ENCODE measurements at places on chromosomes 7 and 10. TPM values are rescaled to one million over a fixed set of nuclear protein-coding genes. Genes with fewer than 3 reads are reported as not detected.

DNA sequence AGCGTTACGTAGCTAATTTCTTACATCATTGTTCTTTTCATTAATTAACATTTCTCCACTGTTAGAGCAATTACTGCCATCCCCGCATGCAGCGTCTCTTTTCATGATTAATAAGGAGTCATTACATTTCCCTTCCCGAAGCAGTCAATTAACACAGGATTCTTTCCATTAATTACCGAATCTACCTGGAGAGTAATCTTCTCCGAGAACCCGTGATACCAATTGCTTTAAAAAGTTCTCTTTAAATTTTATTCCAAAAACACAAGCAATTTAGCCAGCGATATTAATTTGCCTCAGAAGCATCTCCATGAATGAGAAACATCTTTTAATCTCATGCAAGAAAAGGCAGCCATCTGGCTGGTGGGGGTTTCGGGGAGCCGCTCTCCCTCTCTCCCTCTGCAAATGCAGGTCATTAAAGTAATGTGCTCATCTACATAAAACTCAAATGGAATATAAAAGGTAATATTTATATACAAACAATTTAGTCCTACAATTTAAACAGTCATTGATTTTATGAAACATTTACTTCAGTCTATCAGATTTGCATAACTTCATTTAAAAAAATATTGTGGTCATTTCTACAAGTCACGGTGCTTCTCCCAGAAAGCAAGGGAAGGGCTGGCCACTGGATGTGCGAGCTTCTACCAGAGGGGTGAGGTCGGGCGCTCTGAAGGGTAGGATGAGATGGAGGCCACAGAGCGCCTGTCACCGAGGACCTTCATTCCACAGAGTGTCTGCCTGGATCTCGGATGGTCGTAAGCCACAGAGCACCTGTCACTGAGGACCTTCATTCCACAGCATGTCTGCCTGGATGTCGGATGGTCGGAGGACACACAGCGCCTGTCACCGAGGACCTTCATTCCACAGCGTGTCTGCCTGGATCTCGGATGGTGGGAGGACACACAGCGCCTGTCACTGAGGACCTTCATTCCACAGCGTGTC lies 145.0 kb downstream of the WDR37 start:
- DNase-seq, result no peak

- no peak for DNase-seq
These were observed 312.5 kb downstream of the PPP1R3A start for GRCh38 chr7:113606325-113606724.

DNA sequence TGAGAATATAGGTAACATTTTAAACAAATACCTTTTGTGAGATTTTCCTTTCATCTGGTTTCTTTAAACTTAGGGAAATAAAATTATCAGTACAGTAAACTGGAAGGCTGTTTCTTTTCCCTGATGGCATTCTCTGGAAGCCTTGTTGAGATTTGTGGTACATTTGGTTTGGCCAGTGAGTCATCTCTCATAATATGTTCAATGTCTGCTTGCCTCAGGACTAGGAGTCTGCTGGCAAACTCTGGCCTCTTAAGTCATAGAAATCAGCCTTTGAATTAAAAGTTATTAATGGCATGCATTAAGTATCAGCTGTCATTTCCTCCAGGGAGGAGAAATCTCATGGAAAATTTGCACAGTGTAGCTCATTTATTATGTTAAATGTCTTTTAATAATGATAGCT lies 316.6 kb upstream of the KIAA1217 start:
- DNase-seq, result peak; percentile 20

GRCh38 chr7:149625947-149626392 lies 128.4 kb upstream of the ZNF746 start:
- no peak for DNase-seq

- DNase-seq, result no peak
These were observed 14.6 kb downstream of the LUC7L2 start for GRCh38 chr7:139374246-139374645.

GRCh38 chr7:73626814-73627213 lies 2.5 kb upstream of the MLXIPL start:
- DNase-seq, result no peak

DNA sequence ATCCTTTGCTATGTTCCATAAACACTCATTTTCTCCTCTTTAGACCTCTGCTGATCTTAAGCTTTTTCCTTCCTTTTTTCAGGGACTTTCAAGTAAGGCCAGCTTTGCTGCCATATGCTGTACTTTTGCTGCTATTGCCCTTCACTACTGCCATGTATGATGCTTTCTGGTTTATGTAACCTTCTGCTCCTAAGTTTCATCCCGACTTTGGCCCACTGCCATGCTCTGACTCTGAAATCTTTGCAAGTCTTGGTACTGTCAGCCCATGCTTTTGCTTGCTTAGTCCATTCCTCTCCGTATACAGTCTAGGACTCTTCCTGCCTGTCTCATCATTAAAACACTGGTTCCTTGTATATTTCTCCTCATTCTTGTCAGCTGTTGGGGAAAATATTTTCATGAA lies 152.4 kb downstream of the RNF133 start:
- no peak for DNase-seq

GRCh38 chr10:63376560-63377304 lies 89.0 kb downstream of the JMJD1C start:
- DNase-seq, result peak; percentile 75

The SPDYE2 gene
- not detected for total RNA-seq

The LRIT2 gene
- not detected for total RNA-seq

The NPY gene
- not detected for total RNA-seq

The ACTL6B gene
- not detected for total RNA-seq

The SHTN1 gene
- total RNA-seq, result 3.4 TPM

All from RPMI7951 (cell line).